GF-D8 (cell line): ENCODE measurements at places on chromosomes 5 and 9.

DNA sequence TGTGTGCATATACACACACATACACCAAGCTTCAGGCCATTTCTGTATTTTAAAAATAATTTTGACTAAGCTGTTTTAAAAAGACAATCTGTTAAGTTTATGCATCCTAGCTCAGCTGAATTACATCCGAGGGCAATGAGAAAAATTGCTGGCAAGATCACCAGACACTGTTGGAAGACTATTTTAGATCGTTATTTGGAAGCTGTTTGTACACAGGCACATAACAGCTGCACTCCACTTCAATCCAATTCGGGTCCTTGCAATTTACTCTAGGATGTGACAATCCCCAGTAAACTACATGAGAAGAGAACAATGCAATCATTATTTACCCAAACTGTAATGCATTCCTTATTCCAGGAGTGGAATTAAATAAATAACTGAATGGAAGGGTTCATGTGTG, 79.3 kb upstream of the RASA1 start:
- DNase-seq = no peak

DNA sequence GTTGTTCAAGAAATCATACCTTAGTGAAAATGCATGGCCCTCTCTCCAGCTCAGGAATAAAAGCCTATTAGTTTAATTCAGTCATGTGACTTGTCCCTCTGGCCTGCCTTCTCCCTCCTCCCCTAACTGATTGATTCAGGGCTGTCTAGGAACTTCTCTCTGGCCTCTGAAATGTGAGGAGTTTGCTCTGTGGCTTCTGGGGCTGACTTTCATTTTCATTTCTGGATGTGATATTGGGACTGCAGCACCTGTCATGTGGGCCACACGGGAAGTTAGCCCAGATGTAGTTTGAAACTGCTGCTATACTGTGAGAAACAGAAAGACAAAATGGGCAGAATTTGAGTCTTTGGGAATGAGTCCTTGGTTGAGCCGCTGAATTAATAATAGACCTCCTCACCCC, 44.8 kb downstream of the PARP8 start:
- DNase-seq = no peak

DNA sequence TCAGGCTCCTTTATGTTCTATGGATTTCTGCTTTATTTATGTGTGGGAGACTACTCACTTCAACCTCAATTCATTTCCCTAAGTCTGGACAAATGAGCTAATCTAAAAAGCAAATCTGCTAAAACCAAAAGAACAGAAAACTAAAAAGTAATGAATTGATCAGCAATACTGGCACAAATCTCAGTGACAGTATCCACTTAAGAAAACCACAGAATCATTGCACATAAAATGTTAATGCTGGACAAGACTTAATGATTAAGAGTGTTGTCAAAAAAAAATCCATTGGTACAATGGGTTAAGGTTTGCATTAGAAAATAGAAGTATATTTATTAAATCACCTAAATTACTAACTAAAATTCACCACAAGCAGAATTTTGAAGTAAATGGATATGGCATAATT, 147.6 kb downstream of the EDIL3 start:
- DNase-seq = no peak

DNA sequence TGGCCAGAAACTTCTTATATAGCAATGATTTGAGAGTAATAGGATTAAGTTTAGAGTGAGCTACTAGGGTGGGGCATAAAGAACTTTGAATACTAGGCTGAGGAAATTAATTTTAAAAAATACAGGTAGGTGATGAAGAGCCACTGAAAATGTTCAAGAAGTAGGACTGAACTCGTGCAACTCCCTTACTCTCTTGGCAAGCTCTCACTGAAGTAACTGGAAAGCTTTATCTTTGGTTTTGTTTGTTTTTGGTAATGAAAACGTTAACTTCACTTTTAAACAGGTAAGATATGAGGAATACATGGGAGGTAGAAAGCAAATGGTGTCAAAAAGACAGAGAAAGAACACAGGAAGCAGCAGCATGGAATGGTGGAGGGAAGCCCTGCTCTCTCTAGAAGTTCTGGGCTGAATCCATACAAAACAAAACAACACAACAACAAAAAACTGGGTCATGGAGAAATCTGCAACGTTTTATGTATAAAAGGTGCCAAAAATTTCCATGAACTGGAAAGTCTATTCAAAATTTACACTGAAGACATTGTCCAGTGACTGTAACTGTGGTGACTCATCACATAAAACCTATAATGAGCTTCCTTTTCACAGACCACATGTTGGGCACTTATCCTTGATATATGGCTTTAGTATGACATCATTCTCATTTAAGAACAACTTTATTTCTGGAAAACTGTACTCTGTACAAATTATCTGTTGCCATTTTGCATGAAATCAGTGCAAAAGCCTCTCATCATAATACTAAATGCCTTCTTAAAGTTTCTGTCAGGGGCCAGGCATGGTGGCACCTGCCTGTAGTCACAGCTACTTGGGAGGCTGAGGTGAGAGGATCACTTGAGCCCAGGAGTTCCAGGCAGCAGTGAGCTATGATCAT, 91.2 kb upstream of the CHD1 start:
- no peak for DNase-seq

DNA sequence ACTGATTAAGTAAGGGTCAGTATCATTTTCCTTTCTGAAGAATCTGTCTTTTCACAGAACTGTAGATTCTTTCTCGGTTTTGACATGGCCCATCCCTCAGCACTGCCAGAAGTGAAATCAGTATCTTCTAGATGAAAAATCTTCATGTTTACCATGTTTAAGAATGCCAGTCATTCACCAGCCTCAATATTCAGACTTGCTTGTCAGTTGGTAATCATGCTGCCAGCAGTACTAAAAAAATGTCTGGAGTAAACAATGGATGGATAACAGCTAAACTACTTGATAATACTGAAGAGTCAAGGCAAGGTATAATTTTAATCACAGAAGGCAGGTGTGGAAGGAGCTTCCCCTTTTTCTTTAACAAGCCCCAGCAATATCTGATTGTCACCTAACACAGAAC, 306.8 kb upstream of the DMAC1 start:
- DNase-seq = no peak
